Stimulated activated CD4-positive, alpha-beta T cell treated with anti-CD3 and anti-CD28 coated beads, TNF-alpha, amount 100 ng/mL, for 4 hours (primary cell): ENCODE measurements at places on chromosomes 5 and 9.

DNA sequence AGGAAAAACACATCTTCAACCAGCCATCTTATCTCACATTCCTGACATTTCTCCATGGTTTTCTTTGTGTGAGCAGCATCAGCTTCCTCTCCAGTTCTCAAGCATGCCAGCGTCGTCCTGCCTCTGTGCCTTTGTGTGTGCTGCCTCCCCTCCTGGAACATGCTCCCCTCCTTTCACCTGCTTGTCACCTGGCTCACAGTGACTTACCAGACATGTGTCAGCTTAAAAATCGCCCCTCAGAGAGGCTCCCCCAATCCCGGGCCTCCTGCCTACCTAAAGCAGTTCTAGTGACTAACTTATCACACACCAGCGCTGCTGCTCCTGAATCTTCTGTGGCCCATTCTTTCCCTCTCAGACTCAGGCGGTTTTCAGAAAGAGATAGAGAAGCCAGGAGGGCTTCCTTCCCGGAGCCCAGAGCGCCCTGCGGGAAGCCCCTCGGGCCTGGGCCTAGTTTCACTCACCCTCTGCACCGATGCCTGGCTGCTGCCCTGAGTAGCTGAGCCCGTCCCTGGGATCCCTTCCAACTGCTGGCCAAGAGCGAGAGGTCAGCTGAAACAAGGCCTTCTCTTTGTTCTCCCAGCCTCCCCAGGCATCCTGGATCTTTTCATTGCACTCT, 51.1 kb upstream of the MVB12B start:
- DNase-seq: no peak

DNA sequence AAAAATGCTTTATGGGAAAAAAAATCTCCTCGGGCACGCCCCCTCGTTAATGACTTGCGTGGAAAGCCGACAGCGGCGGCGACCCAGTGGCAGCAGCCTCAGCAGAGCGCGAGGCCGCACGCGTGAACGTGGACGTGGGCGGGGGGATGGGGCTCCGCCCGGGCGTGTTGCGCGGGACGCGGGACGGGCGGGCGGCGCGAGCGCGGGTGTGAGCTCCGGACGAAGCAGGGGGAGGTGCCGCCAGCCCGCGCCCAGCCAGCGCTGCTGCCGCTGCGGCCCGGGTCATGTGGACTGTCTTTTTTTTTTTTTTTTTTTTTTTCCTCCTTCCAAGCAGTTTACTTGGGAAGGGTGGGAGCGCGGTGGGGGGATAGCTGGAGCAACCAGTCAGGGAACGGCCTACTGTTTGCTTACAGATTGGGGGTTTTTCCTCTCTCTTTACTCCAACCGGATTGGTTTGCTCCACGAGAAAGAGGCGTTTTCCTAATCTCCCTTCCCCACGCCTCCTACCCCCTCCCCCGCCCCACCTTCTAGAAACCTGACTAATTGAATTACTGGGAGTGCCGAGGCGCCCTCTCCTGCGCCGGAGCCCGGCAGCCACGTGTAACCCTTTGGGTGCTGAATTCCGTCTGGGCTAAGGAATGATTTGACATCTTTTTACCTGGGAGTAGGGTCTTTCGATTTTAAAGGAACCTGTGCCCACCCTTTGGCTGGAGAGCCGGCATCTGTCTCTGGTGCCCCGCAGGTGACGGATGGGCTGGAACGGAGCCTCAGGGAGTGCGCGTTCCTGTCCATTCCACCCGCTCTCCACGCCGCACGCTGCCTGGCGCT, 1.7 kb upstream of the EFNA5 start:
- no peak for DNase-seq

DNA sequence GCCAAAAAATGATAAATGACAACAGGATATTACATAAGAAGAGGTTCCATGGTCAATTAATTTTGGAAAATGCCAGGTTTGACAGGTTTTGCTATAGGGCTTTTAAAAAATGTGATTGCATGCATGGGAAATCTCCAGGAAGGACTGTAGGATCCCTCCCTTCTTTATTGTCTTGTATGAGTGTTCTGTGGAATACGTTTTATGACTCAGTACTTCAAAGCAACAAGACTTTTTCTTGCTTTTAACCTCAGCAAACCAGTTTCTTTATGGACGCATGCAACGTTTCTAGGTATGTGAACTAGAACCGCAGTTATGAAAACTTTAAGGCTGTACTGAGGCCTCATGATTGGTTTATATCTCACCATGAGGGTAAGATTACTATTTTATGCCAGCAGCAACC, 76.6 kb upstream of the NTRK2 start:
- DNase-seq: no peak

DNA sequence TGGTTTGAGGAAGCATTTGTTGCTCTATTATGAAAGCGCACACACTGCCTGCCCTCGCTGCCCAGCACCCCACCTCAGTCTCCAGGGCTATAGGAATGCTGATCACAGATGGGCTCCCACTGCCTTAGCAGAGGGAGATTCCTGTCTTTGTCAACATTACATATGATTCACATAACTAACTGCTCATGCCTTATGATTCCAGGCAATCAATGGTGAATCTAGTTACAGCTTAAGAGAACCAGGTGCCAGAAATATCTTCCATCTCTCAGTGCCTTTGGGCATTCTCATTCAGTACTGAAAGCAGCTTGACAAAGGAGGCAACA, 458.9 kb upstream of the C9orf72 start:
- DNase-seq: no peak

GRCh38 chr5:16061163-16061562, 118.4 kb downstream of the MARCHF11 start:
- no peak for DNase-seq

GRCh38 chr5:135015942-135016341, 18.1 kb downstream of the PITX1 start:
- no peak for DNase-seq

DNA sequence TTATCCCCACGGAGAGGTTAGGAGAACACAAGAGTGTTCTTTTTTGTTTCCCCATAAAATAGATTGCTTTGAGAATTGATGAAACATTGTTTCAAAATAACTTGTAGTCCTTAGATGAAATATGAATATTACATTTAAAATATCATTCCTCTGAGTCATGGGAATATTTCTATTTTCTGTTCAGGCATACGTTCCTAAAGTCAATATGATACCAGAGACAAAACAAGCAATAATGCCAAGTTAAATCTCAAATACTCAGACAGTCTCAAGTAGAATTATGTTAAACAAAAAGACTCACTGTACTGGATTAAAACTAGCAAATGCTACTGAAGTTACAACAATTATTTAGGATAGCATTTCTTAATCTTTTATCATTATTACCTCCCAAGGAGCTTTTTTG, 111.7 kb upstream of the C6 start:
- no peak for DNase-seq

DNA sequence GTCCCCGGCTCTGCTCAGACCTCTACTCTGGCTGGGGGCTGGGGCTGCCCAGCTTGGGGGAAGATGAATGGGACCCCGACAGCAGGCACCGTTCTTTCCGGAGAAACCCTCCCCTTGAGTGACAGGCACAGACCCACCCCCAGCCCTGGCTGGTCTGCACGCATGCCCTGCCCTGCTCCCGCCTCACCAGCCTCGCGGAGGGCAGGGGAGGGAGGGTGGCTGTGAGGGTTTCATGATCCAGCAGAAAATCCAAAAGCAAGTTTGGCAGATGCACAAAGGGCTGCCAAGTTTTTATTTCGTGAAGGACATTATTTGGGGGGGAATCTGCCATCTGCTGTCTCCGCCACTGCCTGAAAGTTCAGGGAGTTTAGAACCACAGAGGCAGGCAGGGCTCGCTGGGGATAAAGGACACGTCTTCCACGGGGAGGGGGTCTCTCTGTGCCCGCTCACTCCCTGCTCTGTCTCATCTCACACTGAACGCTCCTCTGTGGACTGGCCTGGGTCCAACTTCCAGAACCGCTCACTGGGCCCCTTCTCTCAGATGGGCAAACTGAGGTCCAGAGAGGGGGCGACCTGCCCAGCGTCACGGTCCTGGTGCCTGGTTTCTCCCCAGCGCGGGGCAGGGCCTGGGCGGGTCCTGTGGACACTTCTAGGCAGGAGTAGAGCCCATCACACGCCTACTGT, 92.9 kb downstream of the RXRA start:
- no peak for DNase-seq

- DNase-seq: no peak
Observed at GRCh38 chr5:74342948-74343682, 297.4 kb downstream of the ENC1 start.

DNA sequence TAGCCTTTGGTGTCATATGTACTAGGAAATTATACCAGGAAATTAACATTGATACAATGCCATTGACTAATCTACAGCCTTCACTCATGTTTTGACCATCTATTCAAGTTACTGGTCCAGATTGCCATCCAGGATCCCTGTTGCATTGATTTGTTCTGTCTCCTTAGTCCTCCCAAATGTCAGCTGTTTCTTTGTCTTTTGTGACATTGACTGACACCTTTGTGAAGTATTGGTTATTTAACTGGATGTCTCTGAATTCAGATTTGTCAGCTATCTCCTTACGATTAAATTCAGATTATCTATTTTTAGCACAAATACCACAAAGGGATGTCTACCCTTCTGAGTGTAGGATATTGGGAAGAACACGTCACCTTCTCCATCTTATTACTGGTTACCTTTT, 73.7 kb upstream of the CTNND2 start:
- no peak for DNase-seq

DNA sequence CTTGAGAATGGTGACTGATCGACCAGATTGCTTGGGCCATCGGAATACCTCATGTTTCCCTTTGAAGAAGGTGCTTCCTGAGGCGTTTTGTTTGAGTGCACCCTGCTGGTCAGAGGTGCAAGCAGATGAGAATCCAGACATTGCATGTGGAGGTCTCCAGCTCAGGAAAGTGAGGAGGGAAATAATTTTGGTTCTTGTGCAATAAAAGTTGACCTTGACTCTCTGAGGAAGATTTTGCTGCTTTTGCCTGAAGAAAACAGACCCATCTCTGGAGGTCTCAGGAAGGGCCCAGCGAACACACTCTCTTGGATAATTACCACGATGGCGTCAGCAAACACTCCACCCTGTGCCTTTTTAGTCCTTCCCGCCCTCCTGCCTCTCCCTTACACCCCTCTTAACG, 69.7 kb downstream of the GRAMD2B start:
- DNase-seq: no peak
